ENCODE measurements at places on chromosomes 7 and 10.

DNA sequence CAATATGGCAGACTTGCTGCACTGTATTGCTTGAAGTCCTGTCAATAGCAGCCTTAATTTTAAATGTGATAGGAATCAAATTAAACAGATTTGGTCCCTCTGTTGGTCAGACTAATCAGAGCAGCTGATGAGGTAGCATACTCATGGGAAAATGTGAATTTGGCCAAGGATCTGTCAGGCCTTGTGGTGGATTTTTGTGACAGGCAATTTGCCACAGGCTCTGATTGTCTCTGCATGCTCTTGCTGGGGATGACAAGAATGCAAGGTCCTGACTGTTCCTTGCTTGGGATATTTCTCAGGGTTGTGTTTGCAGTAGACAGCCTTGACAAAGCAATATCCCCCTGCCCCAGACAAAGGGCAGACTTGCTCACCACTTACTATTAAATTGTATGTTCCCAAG lies 41.5 kb upstream of the GARS1 start:
- DNase-seq = no peak

DNA sequence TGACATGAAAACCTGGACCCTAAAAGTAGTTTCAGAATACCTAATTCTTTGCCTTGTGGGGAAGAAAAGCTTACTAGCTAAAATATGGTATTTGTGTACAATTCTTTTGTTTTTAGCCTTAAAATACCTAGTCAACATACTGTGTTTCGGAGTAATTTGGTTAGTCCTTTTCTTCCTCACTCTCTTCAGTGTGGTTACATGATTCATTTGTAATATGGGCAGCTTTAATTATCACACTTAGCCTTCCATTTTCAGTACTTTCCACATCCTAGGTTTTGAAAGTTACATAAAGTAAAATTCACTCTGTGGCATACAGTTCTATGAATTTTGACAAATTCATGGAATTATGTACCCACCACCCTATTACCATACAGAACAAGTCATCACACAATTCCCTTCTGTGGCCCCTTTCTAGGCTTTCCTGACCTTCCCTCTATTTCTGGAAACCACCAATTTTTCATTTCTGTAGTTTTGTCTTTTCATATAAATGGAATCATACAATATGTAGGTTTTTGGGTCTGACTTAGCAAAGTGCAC lies 96.2 kb downstream of the EMX2 start:
- DNase-seq = no peak

- peak; percentile 28 for DNase-seq
Measured at GRCh38 chr7:36598054-36598674, 126.1 kb downstream of the AOAH start.

GRCh38 chr7:139999516-139999915 lies 63.2 kb downstream of the PARP12 start:
- DNase-seq = no peak

- DNase-seq = peak; percentile 92
Measured at GRCh38 chr10:99854860-99855259, 72.4 kb downstream of the ABCC2 start.

DNA sequence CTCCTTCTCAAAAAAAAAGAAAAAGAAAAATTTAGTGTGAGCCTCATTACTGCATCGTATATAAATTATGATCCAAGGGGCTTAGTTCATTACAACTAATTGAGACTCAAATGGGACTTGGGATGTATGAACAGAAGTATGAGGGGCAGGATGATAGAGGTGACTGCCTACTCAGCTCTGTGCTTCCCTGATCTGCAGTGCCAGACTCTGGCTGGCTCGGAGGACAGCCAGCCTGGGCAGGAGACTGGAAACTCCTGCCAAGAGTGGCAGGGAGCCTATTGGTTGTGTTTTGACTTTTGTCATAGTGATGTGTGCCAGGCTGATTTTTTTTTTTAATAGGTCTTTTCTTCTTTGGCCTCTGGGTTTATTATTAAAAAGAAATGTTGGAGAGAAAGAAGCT lies 73.8 kb upstream of the GTF2IRD1 start:
- no peak for DNase-seq

DNA sequence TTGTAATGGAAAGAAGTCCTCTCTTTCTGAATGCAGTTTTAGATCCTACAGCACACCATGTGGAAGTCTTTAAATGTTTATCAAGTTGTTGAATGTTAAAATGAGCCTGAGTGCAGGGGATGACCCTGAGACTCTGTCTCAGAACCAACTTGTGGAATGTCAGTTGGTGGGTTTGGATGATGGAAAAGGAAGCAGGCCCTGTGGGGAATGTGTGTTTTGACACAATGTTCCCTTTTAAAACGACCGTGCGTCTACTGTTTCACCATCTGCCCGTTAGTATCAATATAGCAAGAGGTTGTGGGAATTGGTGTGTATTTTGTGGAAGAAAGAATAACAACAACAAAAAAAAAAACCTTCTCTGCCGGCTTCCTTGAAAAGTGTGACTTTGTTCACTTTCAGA lies 8.3 kb downstream of the DYNC1I1 start:
- peak; percentile 3 for DNase-seq

DNA sequence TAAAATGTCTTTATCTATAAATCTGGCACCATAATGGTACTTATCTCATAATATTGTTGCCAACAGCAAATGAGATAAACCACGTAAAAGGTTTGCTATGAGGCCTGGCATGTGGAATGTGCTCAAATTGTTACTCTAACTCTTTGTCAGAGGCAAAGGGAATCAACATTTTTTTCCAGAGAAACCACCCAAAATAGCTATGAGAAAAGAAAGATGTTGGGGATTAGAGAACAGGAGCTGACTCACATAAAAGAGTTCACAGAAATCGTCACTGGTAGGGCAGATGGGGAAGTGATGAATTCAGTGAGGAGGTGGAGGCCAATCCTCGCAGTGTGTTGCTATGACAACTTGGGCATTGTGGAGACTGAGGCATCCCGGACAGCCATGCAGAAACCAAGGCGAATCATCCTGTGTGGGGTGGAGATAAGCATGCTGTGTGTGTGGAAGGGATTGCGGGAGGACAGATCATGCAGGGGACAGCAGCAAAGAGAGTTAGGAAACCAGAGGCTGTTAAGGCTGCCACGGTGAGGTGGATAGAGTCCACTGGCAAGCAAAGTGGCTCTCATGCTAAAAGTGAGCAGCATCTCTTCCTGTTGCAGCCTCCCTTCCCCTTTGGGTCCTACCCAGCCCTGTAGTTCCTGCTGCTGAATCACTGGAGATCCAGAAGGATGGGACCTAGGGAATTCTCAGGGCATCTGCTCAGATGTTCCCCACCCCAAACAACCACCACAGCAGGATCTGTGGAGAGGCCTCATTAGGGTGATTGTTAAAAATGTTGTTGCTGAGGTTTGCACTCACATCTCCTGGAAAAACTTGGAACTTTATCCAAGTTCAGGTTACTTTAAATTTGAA lies 103.9 kb downstream of the CUBN start:
- DNase-seq = peak; percentile 96

GRCh38 chr7:109125001-109125400 lies 555.3 kb downstream of the DNAJB9 start:
- no peak for DNase-seq

- no peak for DNase-seq
Measured at GRCh38 chr10:122949296-122949695, 4.7 kb downstream of the C10orf88 start.

DNA sequence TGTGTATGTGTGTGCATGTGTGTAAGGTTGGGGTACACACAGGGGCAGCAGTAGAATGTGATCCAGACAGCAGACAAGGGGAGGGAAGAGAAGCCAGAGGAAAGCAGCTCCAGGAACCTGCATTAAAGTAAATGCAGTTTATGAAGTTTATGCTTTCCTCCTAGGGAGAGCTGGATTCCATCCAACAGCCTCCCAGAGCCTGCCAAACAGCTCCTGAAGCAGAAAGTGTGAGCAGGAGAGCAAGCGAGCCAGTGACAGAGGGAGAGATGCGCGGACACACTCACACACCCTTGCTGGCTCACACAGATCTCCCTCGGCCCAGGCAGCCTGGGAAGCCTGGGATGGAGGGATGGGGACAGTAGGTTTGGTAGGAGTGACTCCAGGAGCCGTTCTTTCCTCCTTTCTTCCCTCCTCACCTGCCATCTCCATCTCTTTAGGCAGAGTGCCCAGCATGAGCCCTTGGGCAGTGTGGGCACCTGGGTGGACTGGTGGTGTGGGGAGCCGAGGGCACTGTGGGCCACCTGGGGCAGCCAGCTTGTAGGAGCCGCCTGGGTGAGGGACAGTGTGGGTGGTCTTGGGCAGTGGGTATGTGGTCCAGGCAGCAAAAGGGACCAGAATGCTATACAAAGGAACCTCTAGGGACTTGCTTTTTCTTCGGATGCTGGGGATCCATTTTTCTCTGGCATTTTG lies 46.1 kb downstream of the PAX2 start:
- DNase-seq = peak; percentile 31

DNA sequence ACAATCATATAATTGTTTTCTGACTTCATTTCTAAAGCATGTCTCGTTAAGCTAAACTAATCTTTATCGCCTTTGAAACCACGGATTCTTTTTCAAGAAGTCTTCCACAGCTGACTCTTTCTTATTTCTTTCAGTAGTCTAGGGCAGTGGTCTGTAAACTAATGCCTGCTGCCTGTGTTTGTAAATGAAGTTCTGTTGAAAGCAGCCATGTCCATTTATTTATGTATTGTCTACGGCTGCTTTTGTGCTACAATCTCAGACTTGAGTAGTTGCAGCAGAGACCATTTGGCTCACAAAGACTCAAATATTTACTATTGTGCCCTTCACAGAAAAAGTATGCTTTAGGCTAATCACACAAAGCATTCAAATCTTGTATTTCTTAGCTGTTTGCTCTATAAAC lies 20.3 kb upstream of the ABLIM1 start:
- DNase-seq = no peak

GRCh38 chr7:39293056-39293823 lies 273.0 kb upstream of the YAE1 start:
- DNase-seq = no peak

DNA sequence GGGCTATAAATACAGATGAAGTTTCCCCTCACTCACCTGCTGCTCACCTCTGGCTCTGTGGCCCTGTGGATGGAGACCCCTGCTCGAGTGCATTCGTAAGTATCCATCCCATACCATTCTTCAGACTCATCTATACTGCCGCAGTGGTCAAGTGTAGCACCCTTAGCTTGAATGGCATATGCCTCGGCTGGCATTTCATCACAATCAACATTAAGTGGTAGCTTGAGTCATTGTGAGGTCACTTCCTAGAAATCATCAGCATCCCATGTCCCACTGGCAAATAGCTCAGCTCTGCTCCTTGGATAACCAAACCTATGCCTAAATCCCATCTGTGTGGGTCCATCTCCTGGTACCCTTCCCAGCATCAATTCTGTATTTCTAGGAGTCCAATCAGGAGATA lies 38.2 kb downstream of the MDH2 start:
- no peak for DNase-seq

DNA sequence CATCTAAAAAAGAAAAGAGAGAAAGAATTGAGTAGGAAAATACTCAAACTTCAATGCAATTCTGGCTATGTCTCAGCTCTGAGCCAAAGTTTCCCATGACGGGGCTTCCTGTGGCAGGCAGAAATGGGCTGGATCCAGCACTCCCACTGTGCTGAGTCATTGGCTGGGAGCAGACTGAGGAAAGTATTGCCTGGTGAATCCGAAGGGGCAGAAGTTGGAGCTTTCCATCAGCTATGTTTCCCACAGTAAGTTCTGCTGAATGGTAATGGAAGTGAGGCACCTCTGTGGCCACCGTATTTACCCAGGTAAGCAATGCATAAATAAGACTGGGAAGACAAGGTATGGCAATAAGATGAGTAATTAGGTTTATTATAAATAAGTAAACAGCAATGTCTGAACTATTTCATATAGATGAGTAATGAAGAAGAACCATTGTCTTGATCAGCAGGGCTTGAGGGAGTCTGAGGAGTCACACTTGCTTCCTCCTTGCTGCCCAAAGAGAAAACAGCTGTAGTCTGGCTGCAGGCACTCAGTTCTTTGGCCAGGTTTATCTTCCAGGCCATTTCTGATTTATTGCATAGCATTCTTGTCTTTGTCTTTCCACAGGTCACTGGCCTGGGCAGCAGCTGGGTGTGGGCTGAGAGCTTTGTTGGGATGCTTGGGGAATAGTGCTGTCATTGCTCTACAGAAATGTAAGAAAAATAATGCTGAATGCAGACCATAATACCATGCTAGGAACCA lies 255.3 kb downstream of the DNAJB9 start:
- DNase-seq = peak; percentile 89

GRCh38 chr10:69684981-69685353 lies 54.9 kb downstream of the FAM241B start:
- DNase-seq = no peak

DNA sequence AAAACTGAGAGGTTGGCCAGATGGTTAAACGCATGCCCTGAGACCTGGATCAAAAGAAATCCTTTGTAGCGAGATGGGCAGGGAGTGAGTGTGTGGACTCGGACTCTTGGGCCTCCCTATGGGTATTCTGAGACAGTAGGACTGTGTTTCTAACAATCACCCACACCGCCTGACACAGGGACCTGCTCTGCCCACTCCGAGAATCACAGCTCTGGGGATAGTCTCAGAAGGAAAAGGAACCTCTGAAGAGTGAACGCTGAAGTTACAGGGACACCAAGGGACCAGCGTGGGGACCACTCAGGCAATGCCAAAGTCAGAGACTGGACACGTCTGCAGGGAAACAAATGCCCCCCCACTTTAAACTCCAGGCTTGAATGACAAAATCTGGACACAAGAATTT lies 242.1 kb upstream of the TCERG1L start:
- no peak for DNase-seq

DNA sequence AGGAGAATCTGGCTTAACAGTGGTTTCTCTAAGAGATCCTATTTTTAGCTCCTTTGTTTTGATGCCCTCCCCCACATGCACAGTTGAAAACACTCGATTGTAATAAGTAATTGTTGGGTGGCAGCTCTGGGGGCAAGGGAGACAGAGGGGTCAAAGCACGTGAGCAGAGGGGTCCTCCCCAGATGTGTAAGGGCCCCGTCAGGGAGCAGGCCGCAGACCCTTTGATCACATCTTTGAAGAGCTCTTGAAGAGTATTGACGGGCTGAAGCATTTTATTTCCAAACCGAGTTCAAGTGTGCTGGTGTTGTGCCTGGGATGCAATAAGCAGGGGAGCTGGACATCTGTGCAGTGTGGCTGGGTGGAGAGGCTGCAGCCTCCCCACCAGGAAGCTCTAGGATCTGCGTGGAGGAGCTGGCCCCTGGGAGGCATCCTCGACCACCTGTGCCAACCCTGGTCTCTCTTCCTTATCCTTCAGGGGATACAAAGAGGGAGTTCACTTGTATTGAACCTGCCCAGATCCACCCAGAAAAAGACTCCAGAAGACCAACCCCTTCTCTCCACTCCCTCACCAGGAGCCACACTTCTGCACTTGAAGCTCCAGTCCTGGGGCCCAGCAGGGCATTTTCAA lies 473.0 kb upstream of the MGMT start:
- DNase-seq = no peak

DNA sequence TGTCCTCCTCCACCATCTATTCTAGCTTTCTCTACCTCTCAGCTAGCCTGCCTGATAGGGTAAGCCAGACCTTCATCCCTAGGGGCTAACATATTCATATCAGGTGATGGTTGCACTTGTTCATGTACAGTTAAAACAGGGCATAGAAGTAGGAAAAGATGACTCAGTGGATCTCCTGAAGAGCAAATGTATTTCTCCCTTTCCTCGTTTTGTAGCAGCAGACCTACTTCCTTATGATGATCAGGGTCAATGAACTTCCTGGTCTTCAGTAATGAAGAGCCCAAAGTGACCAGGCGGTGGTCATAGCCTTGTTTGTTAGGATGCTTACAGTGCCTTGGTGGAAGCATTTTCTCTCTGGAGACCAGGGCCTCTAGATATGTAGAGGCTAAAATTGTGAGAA lies 6.3 kb downstream of the LIPJ start:
- no peak for DNase-seq

GRCh38 chr7:76507723-76508406 lies 2.5 kb upstream of the UPK3B start:
- DNase-seq = peak; percentile 16
